ENCODE measurements at places on chromosomes 4 and X.

- no peaks in the 10 kb centered on the region for H3K36me3 ChIP-seq
- no peak overlapping the region for H3K4me3 ChIP-seq
- H3K27ac ChIP-seq, result no peak overlapping the region
Measured at GRCh38 chrX:53239474-53239873, 14.5 kb upstream of the KDM5C start.

GRCh38 chrX:47098338-47099094 is 20.3 kb downstream of the RGN start:
- H3K36me3 ChIP-seq, result no peaks in the 10 kb centered on the region
- DNase-seq, result no peak
- H3K4me1 ChIP-seq, result no peaks in the 10 kb centered on the region
- no peak overlapping the region for H3K27ac ChIP-seq

- H3K36me3 ChIP-seq, result no peaks in the 10 kb centered on the region
- no peak overlapping the region for H3K4me3 ChIP-seq
- no peak overlapping the region for H3K27ac ChIP-seq
- H3K27me3 ChIP-seq, result no peaks in the 10 kb centered on the region
- DNase-seq, result no peak
Measured at GRCh38 chr4:3712936-3713335, 53.2 kb upstream of the ADRA2C start.

- no peaks in the 10 kb centered on the region for H3K36me3 ChIP-seq
- peak overlapping the region; percentile 42 for H3K27ac ChIP-seq
- H3K4me1 ChIP-seq, result peaks cover 28% of the 10 kb centered on the region
Measured at GRCh38 chr4:76059750-76060149, 14.8 kb upstream of the ART3 start.

- no peaks in the 10 kb centered on the region for H3K36me3 ChIP-seq
- no peak overlapping the region for H3K4me3 ChIP-seq
- no peak overlapping the region for H3K27ac ChIP-seq
- H3K4me1 ChIP-seq, result no peaks in the 10 kb centered on the region
- no peaks in the 10 kb centered on the region for H3K27me3 ChIP-seq
- DNase-seq, result no peak
Measured at GRCh38 chr4:121209171-121209570, 45.0 kb upstream of the TNIP3 start.

DNA sequence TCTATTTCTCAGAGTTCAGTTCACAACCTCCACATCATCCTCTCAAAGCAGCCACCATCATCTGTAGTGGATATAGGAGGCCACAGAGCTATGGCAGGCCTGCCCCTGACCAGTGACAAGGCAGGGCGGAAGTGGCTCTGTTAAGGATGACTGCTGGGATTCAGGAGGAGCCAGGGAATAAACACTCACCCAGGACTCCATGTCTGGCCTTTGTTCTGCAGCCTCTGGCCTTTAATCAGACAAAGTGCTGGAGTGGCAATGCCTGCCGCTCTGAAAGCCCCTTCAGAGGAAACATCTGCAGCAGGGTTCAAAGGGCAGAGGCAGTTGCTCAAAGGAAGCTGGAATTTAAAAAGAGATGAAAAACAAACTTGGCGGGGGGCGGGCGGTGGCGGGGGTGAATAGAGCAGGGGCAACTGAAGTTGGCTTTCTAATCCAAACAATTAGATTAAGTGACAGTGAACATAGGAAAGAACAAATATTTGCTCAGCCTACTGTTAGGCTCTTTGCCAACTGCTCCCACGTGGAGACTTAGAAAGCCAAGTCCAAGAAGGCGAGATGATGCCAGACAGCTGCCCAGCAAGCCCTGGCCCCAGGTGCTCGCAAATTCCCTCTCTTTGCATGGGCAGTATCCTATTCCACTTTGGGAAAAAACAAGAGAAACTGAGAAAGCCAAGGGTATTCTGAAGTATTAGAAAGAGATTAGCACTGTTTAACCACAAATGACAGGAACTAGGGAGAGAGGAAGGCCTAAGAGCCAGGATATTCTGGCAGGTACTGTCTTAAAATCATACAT is 5.5 kb downstream of the MPP1 start:
- no peaks in the 10 kb centered on the region for H3K27me3 ChIP-seq
- H3K36me3 ChIP-seq, result no peaks in the 10 kb centered on the region
- DNase-seq, result peak; percentile 80
- H3K4me3 ChIP-seq, result no peak overlapping the region
- H3K4me1 ChIP-seq, result peaks cover 47% of the 10 kb centered on the region

DNA sequence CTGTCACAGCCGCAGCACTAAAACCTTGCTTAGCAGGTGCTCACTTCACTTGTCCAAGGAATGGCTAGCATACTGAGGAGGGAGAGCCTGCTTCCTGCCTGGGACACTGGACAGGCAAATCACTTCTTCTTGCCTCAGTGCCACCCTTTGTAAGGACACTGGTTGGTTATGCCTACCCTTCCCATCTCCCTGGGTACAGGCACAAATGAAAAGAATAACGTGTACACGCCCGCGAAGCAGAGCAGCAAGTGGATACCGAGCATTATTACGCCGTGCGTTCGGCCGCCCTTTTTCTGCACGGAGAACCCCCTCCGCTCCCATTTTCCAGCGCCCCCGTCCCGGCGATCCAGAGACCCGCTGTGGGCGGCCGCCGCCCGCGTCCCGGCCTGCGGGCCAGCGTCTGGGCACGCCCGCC is 338 bp upstream of the KLHL2 start:
- peak; percentile 22 for DNase-seq
- H3K4me3 ChIP-seq, result peak overlapping the region; percentile 32
- H3K4me1 ChIP-seq, result peaks cover 25% of the 10 kb centered on the region
- H3K36me3 ChIP-seq, result no peaks in the 10 kb centered on the region

DNA sequence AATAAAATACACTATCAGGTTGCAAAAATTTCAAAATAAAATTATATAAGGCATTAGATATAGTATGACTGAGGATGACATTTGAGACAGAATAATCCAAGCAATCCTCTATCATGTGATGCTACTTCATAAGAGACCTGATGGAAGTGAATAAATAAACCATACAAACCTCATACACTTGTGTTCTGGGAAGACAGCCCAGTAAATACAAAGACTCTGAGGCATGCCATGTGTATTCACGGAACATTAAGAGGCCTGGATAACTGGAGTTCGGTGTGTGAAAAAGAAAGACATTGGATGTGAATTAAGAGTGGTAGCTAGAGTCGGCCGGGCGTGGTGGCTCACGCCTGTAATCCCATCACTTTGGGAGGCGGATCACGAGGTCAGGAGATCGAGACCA is 364.2 kb downstream of the ADAM29 start:
- no peaks in the 10 kb centered on the region for H3K27me3 ChIP-seq
- H3K36me3 ChIP-seq, result no peaks in the 10 kb centered on the region
- H3K4me3 ChIP-seq, result no peak overlapping the region

- no peak overlapping the region for H3K27ac ChIP-seq
- no peaks in the 10 kb centered on the region for H3K27me3 ChIP-seq
- no peak overlapping the region for H3K4me3 ChIP-seq
- no peak for DNase-seq
- H3K4me1 ChIP-seq, result no peaks in the 10 kb centered on the region
Measured at GRCh38 chrX:96224279-96224678, 460.4 kb upstream of the DIAPH2 start.

DNA sequence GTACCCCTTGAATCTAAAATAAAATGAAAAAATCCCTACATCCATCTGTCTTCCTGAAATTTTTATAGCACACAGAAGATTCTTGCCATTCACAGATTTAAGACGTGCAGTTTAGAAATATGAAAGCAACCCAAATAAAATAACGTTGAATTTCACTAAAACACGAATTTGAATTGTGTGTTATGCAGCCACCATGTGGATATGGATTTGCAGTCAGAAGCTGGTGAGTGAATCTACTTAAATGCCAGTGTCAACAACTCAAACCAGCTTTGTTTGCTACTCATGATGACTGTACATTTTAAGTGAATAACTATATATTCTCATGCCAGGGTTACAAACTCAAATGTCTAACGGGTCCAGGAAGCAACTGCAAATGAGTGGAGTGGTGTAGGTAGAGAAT is 173.0 kb upstream of the HAND2 start:
- no peak for DNase-seq
- no peaks in the 10 kb centered on the region for H3K27me3 ChIP-seq
- no peak overlapping the region for H3K4me3 ChIP-seq
- H3K27ac ChIP-seq, result no peak overlapping the region

GRCh38 chrX:79330022-79330421 is 37.1 kb downstream of the ITM2A start:
- DNase-seq, result no peak
- H3K36me3 ChIP-seq, result no peaks in the 10 kb centered on the region
- H3K4me1 ChIP-seq, result no peaks in the 10 kb centered on the region
- H3K4me3 ChIP-seq, result no peak overlapping the region

DNA sequence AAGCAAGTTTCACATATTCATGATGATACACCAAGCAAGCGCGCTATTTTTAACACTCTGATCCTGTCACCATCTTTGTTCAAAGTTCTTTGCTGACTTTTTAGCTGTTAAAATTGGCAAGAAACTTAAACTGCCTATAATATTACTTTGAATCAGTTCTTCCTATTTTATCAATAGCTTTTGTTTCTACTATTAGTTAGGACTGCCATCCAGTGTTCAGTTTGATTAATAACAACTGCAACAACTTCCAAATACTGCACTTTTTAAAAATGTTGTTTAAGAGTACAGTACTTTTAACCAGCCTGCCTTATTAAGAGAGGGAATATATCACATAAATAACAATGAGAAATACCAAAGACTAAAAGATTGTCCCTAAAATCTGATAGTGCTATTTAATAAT is 614.3 kb downstream of the FAM133A start:
- H3K36me3 ChIP-seq, result no peaks in the 10 kb centered on the region
- no peak overlapping the region for H3K27ac ChIP-seq
- H3K27me3 ChIP-seq, result no peaks in the 10 kb centered on the region
- no peak for DNase-seq
- H3K4me1 ChIP-seq, result no peaks in the 10 kb centered on the region

- H3K4me3 ChIP-seq, result no peak overlapping the region
- no peak overlapping the region for H3K27ac ChIP-seq
- DNase-seq, result no peak
- no peaks in the 10 kb centered on the region for H3K36me3 ChIP-seq
Measured at GRCh38 chr4:159090255-159090654, 12.6 kb upstream of the RAPGEF2 start.

DNA sequence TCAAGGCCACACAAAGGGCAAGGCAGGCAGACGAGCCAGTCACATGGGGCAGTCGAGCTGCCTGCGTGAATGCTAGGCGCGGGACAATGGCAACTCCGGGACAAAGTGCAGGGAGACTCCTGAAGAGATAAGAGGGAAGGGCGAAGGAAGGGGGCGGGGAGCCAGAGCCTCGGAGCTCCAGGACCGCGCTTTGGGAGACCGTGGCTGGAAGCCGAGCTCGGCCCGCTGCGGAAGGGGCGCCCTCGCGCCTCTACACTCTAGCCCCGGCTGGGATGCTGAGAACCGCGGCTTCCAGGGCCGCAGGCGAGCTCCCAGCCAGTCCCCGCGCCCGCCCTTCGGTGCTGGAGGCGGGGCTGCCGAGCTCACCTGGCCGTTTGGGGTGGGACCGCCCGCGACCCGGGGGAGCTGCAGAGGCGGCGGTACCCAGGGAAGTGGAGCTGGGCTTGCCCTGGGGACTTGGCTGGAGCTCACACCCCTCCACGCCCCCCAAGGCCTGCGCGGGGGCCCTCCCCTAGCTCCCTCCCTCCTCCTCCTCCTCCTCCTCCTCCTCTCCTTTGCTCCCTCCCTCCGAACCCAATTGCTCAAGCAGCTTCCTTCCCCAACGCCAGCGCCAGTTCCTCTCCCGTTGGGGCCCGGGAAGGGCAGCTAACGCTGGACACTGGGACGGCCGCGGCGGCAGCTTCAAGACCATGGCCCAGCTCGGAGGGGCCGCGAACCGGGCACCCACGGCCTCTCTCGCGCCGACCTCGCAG is at the start of gene SOWAHD:
Gene SOWAHD (plus strand): TSS at position 610 of the 752 bp plus-strand sequence. CDS start 80 bp downstream, at position 690.
- DNase-seq, result peak; percentile 14
- H3K36me3 ChIP-seq, result no peaks in the 10 kb centered on the region
- no peak within 1 kb of the TSS for H3K4me3 ChIP-seq
- peaks cover 23% of the 10 kb centered on the region for H3K4me1 ChIP-seq

- H3K4me1 ChIP-seq, result no peaks in the 10 kb centered on the region
- no peak for DNase-seq
- H3K27me3 ChIP-seq, result no peaks in the 10 kb centered on the region
- no peak overlapping the region for H3K4me3 ChIP-seq
Measured at GRCh38 chr4:145404761-145405160, 76.9 kb upstream of the SMAD1 start.

DNA sequence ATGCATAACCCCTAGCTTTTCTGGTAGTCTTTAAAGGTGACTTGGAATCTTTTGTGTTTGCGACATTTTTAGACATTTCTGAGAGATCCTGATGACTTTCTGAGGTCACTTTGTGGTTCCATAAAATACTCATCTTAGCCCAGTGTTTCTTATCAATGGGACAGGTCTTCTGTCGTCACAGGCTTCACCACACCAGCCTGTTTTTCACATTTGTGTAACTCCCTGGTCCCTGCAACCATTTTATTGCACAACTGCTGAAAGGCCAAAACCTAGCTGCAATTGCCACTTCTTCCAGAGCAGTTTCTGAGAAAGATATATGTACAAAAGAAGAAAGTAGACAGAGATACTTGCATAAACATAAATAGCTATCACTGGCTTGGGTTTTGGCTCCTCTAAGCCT is 120.9 kb downstream of the IL15 start:
- H3K27me3 ChIP-seq, result no peaks in the 10 kb centered on the region
- no peak overlapping the region for H3K4me3 ChIP-seq
- H3K4me1 ChIP-seq, result no peaks in the 10 kb centered on the region
- H3K36me3 ChIP-seq, result no peaks in the 10 kb centered on the region

- H3K27ac ChIP-seq, result no peak overlapping the region
- peak; percentile 18 for DNase-seq
- H3K4me3 ChIP-seq, result no peak overlapping the region
- no peaks in the 10 kb centered on the region for H3K4me1 ChIP-seq
Measured at GRCh38 chr4:149914119-149915115, 98.8 kb upstream of the IQCM start.

- H3K27me3 ChIP-seq, result no peaks in the 10 kb centered on the region
- no peak overlapping the region for H3K4me3 ChIP-seq
- no peaks in the 10 kb centered on the region for H3K4me1 ChIP-seq
- H3K36me3 ChIP-seq, result no peaks in the 10 kb centered on the region
- no peak for DNase-seq
Measured at GRCh38 chr4:109051054-109051453, 251.4 kb downstream of the COL25A1 start.

DNA sequence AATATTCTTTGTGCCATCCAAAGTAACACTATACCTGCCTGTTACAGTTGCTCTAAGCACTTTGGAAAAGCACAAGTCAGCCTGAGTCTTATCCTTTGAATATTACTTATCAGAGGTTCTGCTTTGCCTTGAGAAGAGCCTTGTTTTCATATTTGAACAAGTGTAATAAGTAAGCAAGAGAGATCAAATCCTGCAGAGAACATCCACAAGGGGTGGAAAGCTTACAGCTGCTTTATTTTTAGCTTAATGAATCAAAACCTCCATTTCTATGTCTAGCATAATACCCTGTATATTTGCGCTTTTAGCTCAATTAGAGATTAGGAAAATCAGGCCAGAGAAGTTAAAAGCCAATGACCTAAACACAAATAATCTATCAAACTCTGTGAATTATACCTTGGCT is 139.8 kb downstream of the CDS1 start:
- no peak for DNase-seq
- no peak overlapping the region for H3K27ac ChIP-seq
- no peak overlapping the region for H3K4me3 ChIP-seq
- no peaks in the 10 kb centered on the region for H3K36me3 ChIP-seq
- no peaks in the 10 kb centered on the region for H3K27me3 ChIP-seq

GRCh38 chr4:169025184-169025583 is 15.1 kb upstream of the CBR4 start:
- H3K27ac ChIP-seq, result no peak overlapping the region
- H3K27me3 ChIP-seq, result no peaks in the 10 kb centered on the region
- no peak overlapping the region for H3K4me3 ChIP-seq
- H3K36me3 ChIP-seq, result no peaks in the 10 kb centered on the region
- H3K4me1 ChIP-seq, result no peaks in the 10 kb centered on the region

- no peak for DNase-seq
- H3K4me1 ChIP-seq, result no peaks in the 10 kb centered on the region
- H3K27ac ChIP-seq, result no peak overlapping the region
- H3K36me3 ChIP-seq, result no peaks in the 10 kb centered on the region
Measured at GRCh38 chrX:151621422-151621821, 57.9 kb downstream of the PASD1 start.
